ENCODE measurements at places on chromosomes 4 and X.
A peak's percentile ranks its signal among the peaks of the same experiment; 100 is the strongest.

DNA sequence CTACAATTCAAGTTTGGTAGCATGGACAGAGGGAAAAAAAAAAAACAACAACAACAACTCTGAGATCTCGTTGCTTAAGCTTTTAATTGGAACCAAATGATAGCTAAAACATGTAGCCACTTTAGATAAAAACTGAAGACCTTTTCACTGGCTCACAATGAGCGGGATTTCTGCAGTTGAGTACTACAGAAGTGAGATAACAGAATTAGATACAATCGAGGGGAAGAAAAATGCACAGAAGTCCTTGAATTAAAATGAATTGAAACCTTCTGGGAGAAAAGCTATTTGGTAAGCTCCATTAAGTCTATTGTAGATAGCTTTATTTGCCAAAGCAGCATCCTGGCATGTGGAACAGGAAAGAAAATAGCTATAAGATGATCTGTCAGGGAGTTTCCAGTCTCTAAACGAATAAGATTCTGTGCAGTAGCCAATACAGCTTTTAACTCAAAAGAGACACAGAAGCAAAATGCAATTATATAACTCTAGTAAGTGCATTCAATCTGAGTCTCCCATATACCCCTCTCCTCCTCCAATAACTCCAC lies 248.5 kb downstream of the ENOX2 start:
- DNase-seq: no peak

DNA sequence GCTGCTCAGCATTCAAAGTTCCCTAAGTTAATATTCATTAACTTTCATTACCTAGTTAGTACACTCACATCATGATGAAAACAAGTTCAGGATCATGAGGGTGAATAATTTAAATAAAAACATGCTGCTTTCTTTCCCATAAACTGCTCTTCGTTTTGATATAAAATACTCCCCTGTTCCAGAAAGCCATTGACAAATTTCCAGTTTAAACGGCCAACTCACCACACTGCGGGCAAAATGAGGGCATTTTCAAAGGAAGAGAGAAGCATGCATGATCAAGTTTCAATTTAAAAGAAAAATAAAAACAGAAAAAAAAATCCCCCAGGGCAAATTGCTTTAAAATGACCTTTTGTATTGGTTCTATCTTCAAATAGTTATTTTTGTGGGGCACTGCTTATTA lies 69.6 kb downstream of the EPHA5 start:
- DNase-seq: no peak

DNA sequence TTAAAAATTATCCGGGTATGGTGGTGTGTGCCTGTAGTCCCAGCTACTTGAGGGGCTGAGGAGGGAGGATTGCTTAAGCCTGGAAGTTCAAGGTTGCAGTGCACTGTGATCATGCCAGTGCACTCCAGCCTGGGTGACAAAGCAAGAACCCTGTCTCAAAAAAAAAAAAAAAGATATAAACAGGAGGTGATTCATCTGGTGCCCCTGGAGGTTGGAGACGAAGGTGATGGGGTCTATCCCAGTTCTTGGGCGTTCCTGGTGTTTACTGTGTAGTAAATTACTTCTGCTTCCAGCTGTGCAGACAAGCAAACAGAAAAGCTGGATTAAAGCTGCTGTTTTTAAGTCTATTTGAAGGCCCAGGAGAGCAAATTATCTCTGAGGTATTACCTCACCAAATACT lies 19.9 kb downstream of the GPKOW start:
- DNase-seq: no peak

DNA sequence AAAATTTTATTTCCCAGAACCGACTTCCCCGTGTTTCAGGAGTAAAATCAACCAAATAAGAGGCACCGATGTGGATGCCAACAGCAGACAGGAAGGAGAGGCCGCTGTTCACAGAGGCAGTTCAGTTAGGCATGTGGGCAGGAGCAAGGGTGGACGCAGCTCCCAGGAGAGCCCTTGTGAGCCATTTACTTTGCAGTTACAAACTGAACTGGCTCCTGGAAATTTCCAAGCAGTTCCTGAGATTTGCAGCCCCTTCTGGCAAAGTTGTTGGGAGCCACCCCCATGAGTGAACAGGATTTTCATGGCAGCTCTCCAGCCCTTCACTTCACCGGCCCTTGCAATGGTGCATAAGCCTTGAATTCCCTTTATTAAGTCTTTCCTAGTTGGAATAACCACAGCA lies 189.1 kb downstream of the AFAP1 start:
- no peak for DNase-seq

- no peak for DNase-seq
Measured at GRCh38 chrX:47200385-47201150, 6.9 kb downstream of the UBA1 start.

DNA sequence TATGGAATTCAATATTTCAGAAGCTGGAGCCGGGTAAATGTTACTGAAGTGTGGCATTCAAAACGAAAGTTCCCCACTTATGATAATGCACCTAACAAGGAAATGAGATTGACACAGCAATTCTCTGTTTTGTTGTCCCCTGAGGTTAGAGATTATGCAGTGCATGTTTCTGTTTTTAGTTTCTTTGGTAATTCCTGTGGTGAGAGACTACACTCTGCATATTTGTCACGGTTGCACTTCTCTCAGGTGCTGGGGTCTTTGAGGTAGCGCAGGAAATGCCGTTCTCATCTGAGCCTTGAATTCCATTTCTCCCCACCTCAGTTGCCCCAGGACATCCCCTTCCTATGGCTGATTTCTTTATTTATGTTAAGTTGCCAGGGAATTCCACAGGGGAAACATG lies 15.3 kb upstream of the BEND4 start:
- no peak for DNase-seq

DNA sequence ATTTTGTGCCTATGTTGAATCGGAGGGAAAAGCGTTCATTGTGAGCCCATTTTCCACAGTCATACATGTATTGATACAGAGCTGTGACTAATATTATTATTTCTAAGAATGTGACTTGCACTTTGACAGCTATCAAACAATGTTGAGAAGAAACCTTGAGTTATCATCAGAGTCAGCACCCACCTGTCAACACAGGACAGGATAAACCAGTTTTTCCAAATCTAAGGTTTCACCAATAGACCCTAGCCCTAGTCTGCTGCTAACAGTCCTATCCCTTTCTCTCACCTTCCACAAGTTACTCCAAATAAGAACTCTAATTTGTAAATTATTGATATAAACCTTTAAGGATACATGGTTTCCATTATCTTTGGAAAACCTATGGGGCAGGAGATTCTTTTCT lies 47.7 kb upstream of the DHX15 start:
- no peak for DNase-seq

DNA sequence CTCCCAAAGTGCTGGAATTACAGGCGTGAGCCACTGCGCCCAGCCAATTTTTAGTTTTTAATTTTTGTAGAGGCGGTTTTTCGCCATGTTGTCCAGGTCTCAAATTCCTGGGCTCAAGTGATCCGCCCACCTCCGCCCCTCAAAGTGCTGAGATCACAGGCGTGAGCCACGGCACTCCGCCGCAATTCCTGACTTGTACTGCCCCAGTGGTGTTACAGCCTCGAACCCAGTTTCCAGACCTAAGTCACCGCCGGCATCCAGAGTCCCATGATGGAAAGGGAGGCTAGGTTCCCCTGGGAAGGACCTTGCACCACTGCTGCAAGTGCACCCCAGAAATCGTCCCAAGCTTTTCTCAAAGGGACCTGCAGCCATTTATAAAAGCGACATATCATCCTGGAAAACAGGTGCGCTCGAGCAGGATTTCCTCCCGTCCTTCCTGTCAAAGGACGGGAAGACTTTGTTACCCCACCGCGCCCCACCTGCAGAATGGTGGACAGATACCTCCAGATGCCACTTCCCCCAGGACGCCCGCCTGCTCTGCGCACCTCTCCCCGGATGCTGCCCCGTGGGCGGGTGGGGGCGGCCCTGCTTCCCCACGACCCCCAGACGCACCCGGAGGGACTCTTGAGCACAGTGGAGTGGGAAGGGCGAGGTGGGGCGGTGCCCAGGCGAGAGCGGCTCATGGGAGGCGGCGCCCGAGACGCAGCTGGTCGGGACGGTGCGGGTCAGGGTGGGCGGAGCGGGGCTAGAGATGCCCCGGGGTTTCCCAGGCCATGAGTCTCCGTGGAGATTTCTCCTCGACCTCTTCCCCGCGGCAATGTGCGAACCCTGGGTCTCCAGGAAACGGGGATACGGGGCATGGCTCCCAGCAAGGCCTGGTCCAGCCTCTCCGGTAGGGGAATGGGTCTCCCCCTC lies 947 bp upstream of the RPL10 start:
- peak; percentile 52 for DNase-seq

DNA sequence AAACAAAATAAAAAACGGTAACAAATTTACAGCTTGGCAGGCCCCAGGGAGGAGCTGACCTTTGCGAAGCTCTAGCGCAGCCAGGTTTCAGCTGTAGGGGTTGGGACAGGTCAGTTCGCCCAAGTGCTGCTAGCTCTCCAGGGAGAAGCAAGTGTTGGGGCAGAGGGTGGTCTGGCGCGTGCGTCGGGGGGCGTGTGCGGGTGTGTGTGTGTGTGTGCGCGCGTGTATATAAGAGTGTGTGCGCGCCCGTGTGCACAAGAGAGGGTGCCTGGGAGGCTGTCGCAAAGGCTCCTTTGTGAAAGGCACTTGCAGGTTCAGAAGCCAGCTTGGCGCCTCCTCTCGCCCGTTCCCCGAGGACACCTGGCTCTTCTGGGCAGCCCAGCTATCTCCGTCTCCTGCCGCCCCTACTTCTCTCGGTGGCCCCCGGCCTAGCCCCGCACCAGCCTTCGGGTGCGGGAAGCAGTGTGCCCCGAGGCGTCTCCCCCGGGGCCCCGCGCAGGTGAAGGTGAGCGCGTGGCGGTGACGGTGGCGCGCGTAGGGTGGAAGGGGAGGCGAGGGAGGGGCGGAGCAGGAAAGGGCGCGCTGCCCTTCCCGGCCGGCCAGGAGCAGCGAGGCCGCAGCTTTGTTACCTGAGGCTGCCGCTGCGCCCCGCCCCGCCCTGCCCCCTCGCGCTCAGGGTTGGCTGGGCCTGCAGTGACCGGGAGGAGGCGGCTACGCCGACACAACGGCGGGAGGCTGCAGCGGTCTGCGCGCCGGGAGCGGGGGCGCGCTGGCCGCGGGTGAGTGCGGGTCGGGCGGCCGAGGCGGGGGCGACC lies at the start of gene FHDC1:
FHDC1 (plus strand) TSS at position 693 of the 815 bp plus-strand sequence. CDS start 6,735 bp downstream, outside the sequence.
- peak; percentile 52 for DNase-seq

GRCh38 chr4:126583509-126583908 lies 1049.2 kb upstream of the INTU start:
- DNase-seq: no peak

DNA sequence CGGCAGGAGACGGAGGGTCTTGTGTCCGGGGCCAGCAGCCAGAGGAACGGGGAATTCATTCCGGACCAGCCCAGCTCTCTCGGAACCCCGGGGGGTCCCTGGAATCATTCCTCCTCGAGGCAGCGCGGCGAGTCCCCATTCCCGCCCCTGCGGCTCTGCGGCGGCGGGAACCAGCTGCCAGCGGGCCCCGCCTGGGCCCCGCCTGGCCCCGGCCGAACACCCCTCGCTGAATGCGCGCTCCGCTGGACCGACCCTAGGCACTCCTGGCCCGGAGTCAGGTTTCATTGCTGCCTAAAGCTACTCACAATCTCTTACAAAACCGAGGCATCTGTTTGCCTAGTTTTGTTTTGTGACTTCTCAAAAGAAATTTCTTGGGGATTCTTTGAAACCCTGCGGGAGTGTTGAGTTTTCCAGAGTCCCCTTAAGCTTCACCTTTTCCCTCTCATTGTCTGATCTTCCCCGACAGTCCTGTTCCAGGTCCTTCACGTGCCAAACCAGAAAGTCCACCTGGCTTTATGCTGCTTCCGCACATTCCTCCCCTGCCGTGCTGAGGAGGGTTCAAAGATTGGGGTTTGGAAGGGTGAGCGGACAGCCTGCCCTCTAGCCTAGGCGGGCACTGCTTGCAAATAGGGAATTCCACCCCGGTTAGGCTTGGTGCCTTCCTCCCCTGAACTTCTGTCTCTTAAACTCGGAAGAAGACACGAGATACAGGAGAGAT lies 789 bp downstream of the ARHGAP10 start:
- DNase-seq: peak; percentile 31

GRCh38 chr4:154985673-154986072 lies 204.6 kb downstream of the RBM46 start:
- no peak for DNase-seq

GRCh38 chrX:30920271-30920670 lies 31.2 kb upstream of the TAB3 start:
- no peak for DNase-seq

GRCh38 chrX:67622053-67622585 lies 78.3 kb downstream of the AR start:
- no peak for DNase-seq

DNA sequence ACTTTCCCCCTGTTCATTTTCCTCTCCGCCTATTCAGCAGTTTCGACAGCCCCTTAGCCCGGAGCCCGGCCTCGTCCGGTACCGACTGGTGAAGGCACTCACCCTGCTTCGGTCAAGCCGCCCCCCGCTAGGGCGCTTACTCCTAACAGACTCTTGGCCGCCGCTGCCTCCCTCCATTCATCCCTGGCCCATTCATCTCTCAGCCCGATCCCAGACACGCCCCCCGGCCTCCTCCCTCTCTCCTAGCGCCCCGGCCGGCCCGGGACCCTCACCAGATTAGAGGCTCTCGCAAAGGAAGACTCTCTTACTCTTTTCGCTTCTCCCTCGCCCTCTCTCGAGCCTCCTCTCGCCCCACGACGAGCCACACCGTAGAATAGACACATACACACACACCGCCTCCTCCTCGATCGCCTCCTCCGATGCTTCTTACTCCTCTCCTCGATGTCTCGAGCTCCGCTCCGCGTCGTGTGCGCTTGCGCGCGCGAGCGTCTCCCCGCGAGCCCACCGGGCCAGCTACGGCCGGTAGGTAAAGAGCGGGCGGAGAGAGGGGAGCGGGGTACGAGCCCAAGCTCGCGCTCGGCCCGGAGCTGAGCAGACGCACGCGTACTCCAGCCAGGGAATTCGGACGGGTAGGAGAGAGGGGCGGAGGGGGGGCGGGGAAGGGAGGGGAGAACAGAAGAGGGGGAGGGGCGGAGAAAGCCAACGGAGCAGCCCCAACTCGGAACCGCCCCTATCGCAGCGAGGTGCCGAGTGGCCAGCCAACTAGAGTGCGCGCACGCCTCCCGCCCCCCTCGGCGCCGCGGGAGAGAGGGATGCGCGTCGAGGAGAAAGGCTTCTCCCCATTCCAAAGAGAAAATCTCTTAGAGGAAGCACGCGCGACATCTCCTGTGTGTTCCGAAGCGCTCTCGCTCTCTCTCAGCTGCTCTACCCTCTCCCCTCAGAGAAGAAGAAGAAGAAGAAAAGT lies at the start of gene WNK3:
WNK3 (minus strand) TSS at position 633 of the 964 bp plus-strand sequence.
- DNase-seq: peak; percentile 83

DNA sequence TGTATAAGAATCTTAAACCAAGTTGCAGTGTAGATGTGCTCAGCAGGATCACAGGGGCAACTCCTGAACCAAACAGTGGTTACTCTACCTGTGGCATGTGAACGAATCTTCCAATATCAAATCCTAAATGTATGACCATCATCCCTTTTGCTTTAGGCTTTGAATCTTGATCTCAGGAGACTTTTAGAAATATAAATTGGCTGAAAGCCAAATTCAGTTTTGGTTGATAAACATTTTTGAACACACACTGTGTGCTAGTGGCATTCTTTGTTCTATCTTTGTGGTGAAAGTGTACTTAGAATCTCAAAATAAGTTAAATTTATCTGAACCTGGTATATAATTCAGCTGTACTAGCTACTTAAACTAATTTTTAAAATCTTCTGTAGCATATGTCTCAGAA lies 4.6 kb upstream of the ARHGAP6 start:
- no peak for DNase-seq

GRCh38 chr4:19791422-19792123 lies 460.1 kb upstream of the SLIT2 start:
- DNase-seq: no peak

Data from head of caudate nucleus (tissue), 42 donors.